Effector CD4-positive, alpha-beta T cell (primary cell): ENCODE measurements at places on chromosomes 3 and 15.

DNA sequence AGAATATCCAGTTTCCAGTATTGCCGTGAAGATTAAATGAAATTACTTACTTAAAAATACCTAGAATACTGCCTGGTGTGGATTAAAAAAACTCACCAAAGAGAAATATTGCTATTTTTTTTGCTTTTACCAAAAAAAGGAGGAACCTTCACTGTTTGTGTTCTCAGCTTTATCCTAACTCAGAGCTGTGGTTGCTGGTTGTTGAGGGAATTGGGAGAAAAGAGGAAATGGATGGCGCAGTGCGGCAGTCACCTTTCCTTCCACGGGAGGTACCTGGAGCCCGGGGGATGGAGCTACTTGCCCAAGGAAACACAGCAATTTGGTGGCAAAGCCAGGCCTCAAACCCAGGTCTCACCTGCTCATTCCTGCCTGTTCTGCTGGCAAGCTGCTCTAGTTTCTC, 270.3 kb downstream of the RPLP1 start:
- DNase-seq: no peak

DNA sequence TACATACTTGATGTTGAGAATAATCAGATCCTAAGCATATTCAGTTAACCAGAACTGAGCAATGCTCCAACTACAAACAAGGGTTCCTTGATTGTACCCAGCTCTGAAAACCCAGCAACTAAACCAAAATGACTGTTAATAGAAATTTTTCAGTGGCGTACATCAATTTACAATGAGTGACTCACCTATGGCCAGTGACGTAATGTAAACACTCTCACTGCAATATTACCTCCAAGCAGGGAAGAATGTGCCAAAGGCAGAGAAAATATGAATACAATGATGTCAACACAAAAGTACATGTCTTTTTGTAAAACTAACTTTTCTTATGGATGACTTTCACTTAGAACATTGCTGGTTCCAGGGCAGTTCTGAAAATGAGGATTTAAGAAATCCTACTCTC, 611.3 kb downstream of the EDEM1 start:
- no peak for DNase-seq

- DNase-seq: no peak
These were observed 70.2 kb upstream of the GADL1 start for GRCh38 chr3:30964612-30965011.

DNA sequence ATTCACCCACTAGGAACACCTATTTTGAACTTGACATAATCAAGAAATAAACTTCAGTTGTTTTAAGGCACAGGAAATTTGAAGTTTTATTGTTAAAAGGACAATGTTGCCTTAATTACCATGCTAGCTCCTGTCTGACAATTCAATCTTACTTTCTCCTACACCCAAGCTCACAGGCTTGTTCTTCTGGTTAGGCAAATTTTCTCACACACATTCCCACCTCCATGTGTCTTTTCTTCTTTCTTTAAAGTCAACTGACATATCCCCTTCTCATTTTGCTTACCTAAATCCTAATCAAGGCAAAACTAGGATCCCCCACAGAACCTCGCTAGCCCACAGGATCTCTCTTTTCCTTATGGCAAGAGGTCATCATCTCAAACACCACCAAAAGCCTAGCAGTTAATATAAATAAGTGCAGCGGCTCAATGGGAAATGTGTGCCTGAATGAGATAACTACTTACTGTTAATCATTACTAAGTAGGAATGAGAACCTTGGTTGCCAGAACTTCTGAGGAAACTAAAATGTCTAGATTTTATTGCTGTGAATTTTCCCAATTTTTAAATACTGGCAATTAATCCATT, 189.3 kb downstream of the PLCH1 start:
- no peak for DNase-seq

DNA sequence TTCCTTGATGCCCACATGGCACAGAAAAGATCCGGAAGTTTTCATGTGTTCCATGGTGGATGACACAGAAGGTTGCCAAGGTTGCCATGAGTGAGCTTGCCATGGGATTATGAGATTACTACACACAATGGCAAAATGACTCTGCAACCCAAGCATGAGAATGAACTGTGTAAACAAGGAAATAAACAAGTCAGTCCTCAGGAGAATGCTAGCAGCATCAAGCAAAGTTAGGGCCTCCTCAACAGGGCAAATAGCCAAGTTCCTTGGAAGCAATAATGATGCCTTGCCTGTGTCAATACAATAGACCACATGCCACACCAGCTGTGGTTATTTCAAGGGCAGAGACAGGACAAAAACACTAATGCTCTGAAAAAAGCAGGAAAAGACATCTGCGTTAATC, 41.8 kb downstream of the AQR start:
- no peak for DNase-seq

DNA sequence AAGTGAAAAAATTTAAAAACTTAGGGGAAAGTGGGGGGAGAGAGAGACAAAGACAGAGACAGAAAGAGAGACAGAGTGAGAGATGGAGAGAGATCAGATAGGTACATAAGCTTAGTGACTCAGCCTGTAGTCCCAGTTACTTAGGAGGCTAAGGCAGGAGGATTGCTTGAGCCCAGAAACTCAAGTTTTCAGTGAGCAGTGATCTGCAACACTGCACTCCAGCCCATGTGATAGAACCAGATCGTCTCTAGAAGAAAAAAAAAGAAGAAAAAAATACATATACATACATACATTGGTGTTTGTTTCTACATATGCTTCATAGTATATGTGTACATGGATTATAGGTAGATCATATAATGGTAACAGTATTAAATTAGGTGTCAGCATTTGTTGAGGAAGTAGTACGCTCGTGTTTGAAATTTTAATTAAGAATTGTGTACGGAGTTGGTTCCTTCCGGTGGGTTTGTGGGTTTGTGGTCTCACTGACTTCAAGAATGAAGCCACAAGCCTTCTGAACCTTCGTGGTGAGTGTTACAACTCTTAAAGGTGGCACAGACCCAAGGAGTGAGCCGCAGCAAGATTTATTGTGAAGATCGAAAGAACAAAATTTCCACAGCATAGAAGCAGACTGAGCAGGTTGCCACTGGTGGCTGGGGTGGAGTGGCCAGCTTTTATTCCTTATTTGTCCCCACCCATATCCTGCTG, 38.3 kb upstream of the SNRPN start:
- no peak for DNase-seq

GRCh38 chr3:49124991-49125670, 4.5 kb upstream of the USP19 start:
- no peak for DNase-seq

DNA sequence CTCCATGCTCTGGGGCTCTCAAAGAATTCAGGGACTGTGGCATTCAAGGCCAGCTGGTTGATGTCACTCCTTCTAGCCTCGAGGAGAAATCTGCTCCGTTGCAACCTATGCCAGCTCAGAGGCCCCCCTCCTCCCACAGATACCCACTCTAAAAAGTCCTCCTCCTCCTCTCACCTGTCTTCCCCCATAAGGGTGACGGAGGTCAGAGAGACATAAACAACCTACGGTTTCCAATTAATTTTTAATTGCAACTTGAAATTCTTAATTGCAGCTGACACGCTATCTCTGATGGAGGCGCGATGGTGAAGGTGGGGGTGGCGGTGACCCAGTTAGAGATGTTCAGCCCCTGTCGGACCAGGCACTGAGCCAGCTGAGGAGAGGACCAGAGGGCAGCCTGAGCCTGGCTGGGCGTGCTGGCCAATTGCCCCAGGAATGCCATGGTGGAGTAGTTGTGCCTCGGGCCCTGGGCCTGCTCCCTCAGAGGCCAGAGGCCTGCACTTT, 43.2 kb upstream of the INSYN1 start:
- DNase-seq: no peak

- no peak for DNase-seq
These were observed 58.1 kb downstream of the DGKG start for GRCh38 chr3:186303965-186304364.

DNA sequence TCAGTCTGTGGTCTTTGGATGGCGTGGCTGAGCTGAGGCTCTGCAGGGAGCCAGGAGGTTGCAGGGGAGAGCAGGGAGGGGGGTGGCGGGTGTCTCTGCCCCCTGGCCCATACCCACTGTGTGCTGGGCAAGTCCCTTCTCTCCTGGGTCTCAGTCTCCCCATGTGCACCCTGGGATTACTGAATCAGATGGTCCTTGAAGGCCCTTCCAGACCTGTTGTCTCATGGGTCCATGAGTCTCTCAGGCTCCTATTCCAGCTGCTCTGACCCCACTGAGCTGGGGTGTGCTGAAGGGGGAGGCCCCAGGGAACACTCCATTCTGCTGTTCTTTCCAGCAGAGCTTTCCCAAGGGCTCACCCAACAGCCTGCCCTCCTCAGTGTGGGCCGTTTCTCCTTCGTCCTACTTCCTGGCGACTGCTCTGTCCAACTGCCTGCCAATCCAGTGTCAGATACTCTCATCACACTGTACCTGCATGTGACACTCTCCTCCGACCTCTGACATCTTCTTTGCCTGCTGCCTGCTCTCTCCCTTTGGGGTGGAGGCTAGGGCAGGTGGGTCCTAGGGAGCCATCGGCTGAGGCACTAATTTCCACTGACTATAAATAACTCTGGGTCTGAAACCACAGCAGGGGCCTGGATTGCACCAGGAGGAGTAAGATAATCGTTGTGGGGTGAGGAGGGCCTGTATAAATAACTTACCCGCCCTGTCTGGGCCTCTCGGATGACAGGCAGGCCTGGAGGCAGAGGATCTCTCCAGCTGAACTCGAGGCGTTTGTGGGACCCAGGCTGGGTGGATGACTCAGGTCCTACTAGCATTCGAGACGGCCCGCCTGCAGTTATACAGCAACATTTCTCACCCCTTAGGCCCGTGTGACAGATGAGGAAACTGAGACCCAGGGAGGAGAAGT, 67.1 kb downstream of the ATP2B2 start:
- no peak for DNase-seq

GRCh38 chr3:33722626-33723370, 4.7 kb upstream of the CLASP2 start:
- DNase-seq: no peak

- DNase-seq: no peak
These were observed 103.4 kb downstream of the CHST2 start for GRCh38 chr3:143222981-143223380.

- DNase-seq: no peak
These were observed 17.3 kb downstream of the GTPBP8 start for GRCh38 chr3:113008117-113008516.

- DNase-seq: peak; percentile 29
These were observed 57.4 kb upstream of the BDH1 start for GRCh38 chr3:197613199-197613598.

DNA sequence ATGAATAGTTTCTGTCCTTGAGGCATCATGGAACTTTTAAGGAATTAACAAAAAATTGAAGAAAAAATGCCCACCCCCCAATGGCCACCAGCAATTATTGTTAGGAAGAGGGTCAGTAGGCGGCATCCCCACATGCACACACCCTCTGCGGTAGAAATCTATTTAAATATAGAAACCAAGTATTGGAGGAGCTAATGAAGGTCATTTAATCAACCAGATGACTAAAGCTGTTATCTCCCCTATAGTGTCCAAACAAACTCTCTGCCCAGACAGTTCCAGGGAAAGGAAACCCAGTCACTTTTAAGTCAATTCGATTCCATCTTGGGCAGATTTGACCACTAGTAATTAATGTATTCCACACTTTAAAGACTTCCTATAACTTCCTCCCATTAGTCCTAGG, 47.1 kb downstream of the DGKG start:
- DNase-seq: no peak

- DNase-seq: no peak
These were observed 299.2 kb downstream of the ZPLD1 start for GRCh38 chr3:102733791-102734563.

DNA sequence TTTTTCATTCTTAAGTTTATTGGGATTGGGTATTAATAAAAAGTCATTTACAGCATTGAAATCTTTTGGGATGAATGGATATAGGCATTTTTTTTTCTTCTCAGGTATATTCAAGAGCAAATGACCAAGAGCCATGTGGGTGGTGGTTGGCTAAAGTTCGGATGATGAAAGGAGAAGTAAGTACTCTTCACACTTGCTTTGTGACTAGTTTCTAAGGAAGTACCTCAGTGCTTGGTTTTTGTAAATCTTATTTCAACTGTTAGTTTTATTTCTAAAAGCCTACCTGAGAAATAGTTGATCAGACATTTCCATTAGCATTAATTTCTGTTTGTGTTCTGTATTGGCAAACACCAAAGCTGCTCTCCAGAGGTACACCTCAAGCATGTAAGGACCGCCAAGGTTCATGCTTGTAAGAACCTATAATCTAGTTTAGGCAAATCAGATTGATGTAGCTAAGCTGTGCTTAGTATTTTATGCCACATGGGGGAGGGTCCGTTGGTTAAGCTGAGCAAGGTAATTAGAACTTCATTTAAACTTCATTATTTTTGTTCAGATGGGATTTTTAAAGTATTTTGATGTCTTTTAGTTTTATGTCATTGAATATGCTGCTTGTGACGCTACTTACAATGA, 35.4 kb downstream of the FXR1 start:
- DNase-seq: no peak

DNA sequence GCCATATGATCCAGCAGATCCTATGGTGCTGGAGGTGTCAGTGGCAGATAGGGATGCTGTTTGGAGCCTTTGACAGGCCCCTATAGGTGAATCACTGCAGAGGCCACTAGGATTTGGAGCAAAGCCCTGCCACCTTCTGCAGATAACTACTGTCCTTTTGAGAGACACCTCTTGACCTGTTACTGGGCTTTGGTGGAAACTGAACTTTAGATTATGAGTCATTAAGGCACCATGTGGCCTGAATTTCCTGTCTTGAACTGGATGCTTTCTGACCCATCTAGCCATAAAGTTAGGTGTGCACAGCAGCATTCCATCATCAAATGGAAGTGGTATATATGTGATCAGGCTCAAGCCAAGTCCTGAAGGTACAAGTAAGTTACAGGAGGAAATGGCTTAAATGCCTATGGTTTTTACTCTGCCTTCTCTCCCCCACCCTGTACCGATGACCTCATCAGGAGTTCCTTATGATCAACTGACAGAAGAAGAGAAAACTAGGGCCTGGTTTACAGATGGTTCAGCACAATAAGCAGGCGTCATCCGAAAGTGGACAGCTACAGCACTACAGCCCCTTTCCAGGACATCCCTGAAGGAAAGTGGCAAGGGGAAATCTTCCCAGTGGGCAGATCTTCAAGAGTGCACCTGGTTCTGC, 565.6 kb upstream of the AGTR1 start:
- DNase-seq: no peak

GRCh38 chr3:156358232-156358631, 196.7 kb downstream of the SSR3 start:
- DNase-seq: no peak
